ENCODE measurements at places on chromosomes 11 and 22.

- no peak for DNase-seq
Measured at GRCh38 chr11:43790444-43790794, 90.2 kb upstream of the ALKBH3 start.

DNA sequence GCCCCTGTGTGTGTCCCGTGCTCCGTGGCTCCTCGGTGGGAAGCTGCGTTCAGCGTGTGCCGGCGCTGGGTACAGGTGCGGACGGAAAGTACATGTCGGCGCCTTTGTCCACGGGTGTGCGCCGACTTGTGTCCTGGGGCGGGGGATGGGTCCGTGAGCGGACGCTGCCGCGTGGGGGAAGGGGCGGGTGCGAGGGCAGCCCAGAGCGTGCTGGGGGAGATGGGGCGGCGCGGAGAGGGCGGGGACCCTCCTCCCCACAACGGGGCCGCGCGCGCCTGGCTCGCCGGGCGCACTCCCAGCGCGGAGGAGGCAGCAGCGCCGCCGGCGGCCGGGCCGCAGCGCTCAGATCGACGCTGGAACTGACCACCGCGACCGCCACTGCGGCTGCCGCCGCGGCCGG is 33.6 kb upstream of the RELT start:
- DNase-seq: no peak

DNA sequence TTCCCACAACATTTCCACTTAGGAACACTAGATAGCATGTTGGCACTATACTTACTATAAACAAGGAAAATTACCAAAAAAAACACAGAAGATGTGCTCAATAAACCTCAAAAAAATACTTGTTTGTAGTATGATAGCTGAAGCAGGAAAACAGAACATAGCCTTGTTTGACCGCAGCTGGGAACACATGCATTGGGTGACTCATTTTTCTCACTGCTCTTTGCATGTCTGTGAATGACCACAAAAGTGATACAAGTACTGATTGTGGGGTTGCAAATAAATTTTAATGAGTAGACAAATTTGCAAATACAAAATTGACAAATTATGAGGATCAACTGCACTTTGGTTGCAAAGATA is 22.8 kb upstream of the GUCY1A2 start:
- DNase-seq: no peak

DNA sequence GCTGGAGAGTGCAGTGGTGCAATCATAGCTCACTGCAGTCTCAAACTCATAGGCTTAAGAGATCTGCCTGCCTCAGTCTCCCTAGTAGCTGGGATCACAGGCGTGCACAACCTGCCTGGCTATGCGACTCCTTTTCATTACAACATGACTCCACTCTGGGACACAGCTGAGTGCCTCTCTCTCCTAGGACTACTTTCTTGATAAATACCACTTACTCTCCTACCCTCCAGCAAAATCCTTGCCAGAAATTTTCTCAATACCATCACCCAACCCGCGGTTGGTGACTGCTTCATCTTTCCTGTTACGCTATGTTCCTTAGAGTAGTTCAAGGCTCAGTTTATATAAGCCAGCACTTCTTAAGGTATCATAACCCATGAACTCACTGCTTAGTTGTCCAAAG is 26.9 kb downstream of the ARFGAP3 start:
- no peak for DNase-seq

GRCh38 chr11:72336163-72336562 is 92.2 kb upstream of the PHOX2A start:
- DNase-seq: no peak

DNA sequence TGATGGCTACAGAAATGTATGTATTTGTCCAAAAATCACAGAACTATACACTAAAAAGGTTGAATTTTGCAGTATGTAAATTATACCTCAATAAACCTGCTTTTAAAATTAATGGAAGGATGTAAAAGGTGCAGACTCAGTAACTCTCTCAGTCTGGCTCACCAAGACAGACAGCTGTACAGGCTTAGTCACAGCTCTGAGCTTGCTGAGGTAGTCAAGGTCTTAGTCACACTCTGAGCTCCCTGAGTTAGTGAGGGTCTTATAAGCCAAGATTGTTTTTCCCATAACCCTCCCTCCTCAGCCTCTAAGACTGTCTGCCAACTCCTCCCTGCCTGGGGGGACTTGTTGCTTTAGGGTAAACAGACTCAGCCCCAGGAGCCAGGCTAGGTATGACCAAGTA is 59.3 kb upstream of the IZUMO1R start:
- DNase-seq: no peak

DNA sequence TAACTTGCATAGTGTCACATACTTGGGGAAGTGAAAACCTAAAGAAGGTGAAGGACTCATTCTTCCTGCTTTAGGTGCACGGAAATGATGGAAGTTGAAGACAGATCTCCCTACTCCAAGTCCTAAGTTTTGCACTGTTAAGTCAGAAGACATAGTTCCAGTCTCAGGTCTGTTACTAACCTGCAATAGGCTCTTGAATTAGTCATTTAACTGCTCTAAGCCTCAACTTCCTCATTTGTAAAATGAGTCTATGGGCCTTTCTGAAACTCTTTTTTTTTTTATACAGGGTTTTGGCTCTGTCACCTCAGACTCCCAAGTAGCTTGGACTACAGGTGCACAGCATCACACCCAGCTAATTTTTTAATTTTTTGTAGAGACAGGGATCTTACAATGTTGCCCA is 30.8 kb upstream of the POU2AF1 start:
- DNase-seq: no peak

DNA sequence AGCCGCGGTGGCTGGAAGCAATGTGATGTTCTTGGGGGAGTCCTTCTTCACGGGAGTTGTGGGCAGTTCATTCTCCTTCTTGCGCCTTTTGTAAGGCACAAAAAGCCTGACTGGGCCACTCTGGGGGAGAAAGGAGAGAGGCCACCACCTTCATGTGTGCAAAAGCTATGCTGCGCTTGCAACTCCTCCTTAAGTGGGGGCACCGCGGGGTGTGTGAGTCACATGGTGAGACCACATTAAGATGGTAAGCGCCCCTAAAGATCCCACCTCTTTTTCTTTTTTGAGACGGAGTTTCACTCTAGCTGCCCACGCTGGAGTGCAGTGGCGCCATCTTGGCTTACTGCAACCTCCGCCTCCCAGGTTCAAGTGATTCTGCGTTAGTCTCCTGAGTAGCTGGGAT is 14.1 kb downstream of the DEAF1 start:
- no peak for DNase-seq

DNA sequence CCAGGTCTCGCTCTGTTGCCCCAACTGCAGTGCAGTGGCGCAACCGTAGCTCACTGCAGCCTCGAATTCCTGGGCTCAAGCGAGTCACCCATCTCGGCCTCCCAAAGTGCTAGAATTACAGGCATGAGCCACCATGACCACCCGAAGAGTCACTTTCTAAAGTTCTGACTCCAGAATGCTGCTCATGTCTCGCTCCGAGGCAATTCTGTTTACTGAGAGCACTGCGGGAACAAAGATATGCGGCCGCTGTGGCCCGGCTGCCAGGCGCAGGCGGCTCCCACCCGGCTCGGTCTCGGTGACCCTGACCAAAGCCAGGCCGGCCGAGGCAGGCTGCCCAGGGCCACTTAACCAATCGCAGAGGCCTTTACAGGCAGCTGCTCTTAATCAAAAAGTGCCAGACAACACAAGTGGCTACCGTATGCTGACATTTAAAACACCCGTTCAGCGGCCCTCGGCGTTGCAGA is 78.7 kb downstream of the PHF21B start:
- no peak for DNase-seq

DNA sequence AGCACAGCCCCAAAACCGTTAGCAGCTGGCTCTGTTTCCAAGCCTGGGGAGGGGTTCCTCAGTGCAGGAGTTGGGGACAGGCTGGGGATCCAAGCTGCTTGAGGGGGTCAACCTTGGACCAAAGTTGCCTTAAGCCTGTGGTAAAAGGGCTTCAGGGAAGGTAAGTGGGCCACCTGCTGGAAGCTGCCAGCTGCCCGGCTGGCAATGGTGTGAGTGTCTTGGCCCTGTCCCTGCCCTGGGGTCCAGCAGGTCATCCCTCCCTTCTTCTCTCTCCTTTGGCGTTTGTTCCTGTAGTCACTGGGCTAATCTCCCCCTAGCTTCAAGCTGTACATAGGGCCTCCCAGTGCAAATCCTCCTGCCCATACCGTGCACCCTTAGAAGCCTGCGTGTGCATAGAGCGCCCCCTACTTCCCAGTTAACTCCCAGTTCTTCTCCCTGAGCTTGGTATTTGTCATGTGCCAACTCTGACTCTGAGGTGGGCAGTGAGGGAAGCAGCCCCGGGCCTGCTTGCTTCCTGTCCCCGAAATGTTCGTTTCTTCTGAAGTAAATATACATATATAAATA is 4.4 kb downstream of the TMEM258 start:
- DNase-seq: no peak

- no peak for DNase-seq
Measured at GRCh38 chr22:39253435-39254070, 8.8 kb upstream of the PDGFB start.

GRCh38 chr11:95697614-95698408 is 91.8 kb downstream of the FAM76B start:
- DNase-seq: no peak

DNA sequence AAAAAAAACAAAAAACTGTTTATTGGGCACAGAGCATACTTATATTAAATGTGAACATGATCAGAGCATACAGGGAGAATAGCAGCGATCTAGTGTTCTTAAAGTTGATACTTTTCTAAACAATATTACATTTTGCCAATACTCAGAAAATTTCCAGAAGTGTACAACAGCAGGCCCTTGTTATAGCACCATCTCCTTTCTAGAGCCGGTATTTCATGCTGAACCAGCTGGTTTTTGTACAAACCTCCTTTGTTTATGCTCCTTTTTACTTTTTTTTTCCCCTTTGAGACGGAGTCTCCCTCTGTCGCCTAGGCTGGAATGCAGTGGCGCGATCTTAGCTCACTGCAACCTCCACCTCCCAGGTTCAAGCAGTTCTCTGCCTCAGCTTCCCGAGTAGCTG is 90.7 kb downstream of the PPP6R3 start:
- no peak for DNase-seq

- no peak for DNase-seq
Measured at GRCh38 chr22:20639343-20639742, 131.9 kb downstream of the MED15 start.

- no peak for DNase-seq
Measured at GRCh38 chr11:103395612-103396011, 286.4 kb downstream of the DYNC2H1 start.

DNA sequence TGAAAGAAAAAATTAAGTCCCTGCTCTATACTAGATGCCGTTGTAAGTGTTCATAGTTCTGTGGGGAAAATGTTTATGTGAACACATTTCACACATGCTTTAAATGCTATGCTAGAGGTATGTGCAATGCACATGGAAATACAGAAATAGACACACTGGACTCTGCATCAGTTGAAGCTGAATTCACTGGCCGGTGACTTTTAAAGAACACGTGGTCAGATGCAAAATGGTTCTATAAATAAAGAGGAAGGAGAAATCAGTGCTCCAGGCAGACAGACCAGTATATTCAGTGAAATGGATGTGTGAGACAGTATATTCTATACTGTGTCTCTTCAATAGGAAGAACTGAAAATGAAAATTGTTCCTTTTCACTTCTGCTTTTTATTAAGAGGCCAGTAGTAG is 29.9 kb downstream of the TRPC6 start:
- DNase-seq: no peak

- DNase-seq: no peak
Measured at GRCh38 chr11:96276836-96277235, 66.2 kb downstream of the MAML2 start.

GRCh38 chr22:23305321-23305910 is 125.1 kb downstream of the BCR start:
- no peak for DNase-seq

DNA sequence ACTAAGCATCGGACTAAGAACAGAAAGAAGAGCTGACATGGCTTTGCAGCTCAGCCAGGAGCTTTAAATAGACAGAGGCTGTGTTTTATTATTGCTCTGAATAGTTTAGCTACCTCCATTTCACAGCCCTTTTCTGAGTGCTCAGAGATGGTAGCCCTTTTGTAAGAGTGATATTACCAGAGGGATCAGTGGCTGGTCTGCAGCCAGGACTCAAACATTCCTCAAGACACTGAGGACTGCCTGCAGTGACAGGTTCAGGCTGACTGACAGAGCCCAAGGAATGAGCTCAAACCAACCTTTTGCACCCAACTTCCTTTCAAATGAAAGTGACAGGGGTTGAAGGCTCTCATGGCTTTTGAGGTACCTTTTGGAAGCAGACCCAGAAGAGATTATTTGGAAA is 189.0 kb downstream of the DDX10 start:
- no peak for DNase-seq

- DNase-seq: no peak
Measured at GRCh38 chr11:41836431-41836830, 377.0 kb upstream of the LRRC4C start.

DNA sequence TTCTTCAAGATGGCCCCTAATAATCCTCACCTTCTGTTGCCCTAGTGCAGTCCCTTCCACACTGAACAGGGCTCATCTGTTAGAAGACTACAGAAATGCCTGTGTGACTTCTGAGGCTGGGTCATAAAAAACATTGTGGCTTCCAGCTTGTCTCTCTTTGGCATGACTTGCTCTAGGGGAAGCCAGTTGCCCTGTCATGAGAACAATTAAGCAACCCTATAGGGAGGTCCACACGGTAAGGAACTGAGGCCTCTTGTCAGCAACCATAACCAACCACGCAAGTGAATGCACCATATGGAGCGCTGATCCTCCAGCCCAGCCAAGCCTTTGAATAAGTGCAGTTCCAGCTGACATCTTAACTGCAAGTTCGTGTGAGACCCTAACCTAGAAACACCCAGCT is 2.6 kb downstream of the LIPT2 start:
- no peak for DNase-seq

DNA sequence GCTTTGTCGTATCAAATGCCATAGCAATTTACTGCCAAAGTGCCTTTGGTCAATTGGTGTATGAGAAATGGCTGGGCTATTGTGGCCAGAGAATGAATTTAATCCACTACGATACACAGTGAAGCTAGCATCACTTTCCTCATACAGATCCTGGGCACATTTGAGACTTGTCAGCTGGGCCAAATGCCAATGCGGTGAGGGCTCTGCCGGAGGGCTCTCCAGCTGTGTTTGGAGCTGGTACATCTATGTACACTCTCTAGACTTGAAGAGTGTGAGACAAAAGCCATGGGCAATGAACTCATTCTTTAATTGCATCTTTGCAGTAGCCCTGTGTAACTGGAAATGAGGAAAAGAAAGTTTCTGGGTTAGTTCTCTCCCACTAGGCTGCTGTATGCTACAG is 1052.9 kb downstream of the NTM start:
- no peak for DNase-seq

GRCh38 chr22:39546889-39547586 is 14.5 kb upstream of the RPS19BP1 start:
- no peak for DNase-seq

DNA sequence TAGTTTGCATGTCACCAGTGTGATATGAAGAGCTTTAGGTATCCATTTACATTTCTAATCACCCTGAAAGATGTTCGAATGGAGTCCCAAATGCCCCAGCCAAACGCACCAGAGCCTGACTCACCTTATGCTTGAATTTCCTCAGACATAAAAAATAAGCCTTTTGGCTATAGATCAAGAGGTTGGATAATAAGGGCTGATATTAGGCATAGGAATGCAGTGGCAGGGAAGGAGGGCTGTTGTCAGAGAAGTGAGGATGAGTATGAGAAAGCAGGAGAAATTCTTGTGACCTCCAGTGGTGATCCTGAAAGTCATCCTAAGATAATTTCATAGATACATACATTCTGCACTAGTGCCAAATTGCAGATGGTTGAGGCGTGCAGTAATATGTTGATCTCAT is 264.6 kb downstream of the NELL1 start:
- no peak for DNase-seq

Measured in stimulated activated CD4-positive, alpha-beta T cell treated with anti-CD3 and anti-CD28 coated beads, Interleukin-2, amount 100 ng/mL, for 48 hours (primary cell).